GM23338 (cell line): ENCODE measurements at places on chromosomes 2 and 18.

DNA sequence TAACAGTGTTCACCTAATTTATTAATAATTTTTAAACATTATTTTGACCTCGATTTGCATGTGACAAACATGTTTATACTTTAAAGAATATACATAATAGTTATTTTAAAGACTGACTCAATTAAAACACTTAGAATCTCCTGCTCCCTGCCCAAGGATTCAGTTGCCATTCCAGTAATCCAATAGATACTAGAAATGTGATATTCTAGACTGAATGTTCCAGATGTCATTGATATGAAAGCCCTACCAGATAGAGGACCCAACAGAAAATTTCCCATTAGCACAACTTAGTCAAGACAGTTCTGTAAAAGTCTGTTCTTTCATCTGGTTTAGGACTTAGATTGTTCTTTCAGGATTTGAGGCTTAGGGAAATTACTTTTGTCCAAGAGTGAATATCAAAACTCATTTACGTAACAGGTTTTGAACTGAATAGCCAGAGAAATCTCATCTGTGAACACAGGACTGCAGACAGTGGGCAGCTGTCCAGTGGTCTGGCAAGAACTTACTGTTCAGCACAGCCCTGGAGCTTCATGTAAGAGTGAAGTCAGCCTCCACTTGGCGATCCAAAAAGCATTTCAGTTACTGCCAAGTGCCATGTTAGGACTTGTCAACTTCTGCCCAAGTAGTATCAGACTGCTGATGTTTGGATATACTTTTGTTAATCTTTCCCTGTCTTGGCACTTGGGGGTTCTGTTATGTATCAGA, 77.5 kb downstream of the OSBPL6 start:
- DNase-seq = no peak

- DNase-seq = peak; percentile 92
Measured at GRCh38 chr2:188303363-188304031, 11.8 kb downstream of the GULP1 start.

DNA sequence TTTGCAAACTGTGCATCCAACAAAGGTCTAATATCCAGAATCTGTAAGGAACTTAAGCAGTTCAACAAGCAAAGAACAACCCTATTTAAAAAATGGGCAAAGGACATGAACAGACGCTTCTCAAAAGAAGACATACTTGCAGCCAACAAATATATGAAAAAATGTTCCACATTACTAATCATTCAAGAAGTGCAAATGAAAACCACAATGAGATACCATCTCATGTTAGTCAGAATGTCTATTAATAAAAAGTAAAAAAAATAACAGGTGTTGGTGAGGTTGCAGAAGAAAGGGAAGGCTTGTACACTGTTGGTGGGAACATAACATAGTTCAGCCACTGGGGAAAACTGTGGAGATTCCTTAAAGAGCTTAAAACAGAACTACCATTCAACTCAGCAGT, 126.2 kb downstream of the NAT8 start:
- no peak for DNase-seq

GRCh38 chr2:38220164-38220563, 144.2 kb upstream of the CYP1B1 start:
- DNase-seq = no peak

- DNase-seq = no peak
Measured at GRCh38 chr18:45678850-45679249, 45.1 kb upstream of the SLC14A1 start.

GRCh38 chr2:197339496-197340220, 29.1 kb upstream of the ANKRD44 start:
- DNase-seq = no peak

GRCh38 chr2:174877301-174877700, 113.0 kb upstream of the CHRNA1 start:
- DNase-seq = no peak

DNA sequence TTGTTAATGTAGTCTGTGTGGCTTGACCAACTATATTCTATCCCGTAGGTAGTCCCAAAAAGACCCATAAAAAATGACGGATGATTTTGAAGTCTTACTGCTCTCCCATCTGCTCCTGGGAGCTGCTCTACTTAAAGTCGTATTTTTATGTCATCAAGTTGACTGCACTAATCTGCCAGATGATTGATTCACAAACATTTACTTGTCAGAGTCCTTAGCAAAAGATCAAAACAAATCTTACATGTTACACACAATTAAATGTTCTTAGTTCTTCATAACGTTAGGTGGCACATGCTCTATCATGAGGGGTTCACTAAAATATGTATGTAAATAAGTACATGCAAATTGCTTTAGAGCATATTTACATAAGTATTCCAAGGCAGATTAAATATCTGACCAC, 498.3 kb upstream of the LRRTM4 start:
- DNase-seq = no peak

- no peak for DNase-seq
Measured at GRCh38 chr2:47941936-47942335, 35.6 kb upstream of the FBXO11 start.

- no peak for DNase-seq
Measured at GRCh38 chr2:15868704-15869103, 71.6 kb upstream of the MYCN start.

DNA sequence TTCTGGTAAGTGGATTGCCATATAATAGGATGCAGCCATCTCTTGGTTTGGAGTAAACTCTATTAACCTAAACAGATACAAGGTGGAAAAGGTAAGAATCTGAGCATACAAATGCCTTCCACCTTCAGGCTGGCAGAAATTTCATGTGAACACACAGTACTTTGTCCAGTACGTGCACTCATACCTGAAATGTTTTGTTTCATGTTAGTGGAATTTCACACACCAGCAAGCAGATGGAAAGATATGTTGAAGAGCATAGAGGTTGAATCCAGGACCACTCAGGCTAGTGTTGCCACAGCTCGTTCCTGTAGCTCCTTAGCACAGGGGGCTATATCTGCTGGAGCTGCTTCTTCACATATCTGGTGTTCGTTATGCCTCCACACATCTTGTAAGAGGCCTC, 34.0 kb downstream of the CRIM1 start:
- no peak for DNase-seq

GRCh38 chr2:25964891-25965290, 17.4 kb downstream of the KIF3C start:
- no peak for DNase-seq

DNA sequence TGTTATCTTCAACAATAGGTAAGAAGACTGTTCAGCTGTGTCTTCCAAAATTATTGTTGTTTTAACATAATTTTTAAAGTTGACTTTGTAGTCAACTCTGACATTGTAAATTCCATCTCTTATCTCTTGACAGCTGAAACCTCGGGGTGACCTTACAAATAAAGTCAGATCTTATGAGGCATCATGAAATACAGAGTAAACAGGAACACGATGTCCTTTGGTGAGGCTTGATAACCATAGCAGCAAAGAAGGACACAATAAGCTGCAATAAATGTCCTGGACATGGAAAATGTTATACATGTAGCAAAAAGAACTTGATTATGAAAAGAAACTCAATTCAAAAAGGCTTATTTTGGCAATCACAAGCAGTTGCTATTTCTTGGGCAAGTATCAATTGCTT, 618.9 kb upstream of the SLC39A10 start:
- DNase-seq = no peak

DNA sequence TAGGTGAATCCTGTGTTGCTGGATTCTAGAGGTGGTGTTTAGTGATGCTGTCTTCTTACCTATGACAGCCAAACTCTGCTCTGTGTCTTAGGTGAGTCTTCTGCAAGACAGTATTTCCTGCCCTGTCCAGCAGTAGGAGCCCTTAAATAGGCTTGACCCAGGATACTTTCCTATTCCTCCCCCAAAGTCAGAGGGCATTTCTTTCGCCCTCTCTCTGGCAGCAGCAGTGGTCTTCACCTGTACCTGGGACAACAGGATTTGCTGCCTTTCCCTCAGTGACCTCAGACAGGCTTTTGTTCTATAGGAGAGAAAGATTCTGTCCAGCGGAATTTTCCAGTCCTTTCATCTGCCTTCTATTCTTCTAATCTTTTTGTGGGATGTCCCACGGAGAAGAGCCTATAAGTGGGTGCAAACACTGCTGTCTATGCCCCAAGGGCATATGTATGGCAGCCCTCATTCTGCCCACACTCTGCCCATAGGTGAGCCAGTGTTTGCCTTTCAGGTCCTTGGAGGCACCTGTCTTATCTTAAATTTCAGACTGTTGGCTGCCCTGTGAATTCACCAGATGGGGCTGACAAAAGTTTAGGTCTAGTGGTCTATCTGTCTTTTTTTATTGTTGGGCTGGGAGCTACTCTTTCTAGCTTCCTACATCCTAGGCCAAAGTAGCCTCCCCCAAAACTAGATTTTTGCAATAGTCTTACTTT, 177.3 kb upstream of the SPOPL start:
- DNase-seq = peak; percentile 28

DNA sequence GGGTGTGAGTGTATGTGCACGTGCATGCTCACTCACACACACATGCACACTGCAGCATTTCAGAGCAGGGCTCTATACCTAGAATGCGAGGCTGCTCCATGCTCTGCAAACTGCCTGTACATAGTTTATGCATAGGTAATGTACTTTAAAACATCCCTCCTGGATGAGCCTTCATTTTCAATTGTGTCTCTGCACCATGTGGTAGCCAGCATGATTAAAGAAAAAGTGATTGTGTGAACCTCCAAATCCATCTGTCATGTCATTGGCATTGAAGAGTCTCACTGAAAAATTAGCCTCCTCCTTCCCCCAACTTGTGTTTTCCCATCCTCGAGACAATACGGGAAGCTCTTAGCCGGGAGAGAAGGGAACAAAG, 120.9 kb upstream of the SPATS2L start:
- no peak for DNase-seq

- no peak for DNase-seq
Measured at GRCh38 chr18:54416436-54416835, 58.7 kb downstream of the C18orf54 start.

DNA sequence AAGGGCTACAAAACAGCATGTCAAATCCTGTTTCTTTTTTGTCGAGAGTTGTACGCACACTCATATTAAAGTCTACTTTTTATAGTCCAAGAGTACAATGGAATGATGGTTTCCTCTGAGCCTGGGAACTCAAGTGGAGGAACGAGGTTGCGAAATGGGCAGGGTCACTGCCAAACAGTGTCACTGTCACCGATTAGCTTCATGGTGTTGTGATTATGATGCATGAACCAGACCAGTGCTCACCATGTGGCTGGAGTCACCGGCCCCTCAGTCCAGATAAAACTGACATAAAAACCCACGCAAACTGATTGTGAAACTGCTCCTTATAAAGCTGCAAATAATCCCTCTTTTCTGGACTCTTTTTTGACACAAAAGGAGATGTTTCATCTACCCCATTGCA, 122.0 kb downstream of the COPS8 start:
- no peak for DNase-seq

- DNase-seq = no peak
Measured at GRCh38 chr18:29311580-29311979, 1134.7 kb upstream of the CDH2 start.

DNA sequence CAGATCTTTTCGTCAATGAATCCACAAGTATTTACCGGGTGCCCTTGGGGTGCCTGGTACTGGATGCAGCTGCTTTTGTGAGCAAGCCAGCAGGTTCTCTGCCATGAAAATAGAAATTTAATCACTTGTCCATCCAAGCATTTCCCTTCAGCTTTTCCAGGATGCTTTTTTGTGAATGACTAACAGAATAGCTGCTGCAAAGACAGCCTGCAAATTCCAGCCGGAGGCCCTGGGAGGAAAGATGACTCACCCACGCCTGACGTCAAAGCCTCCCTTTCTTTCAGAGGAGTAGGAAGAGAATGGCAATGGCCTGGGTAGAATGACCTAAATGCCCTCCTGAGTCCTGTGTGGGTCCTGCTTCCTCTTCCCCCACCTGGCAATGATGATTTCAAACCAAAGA, 111.9 kb downstream of the AP1S3 start:
- DNase-seq = peak; percentile 85

- DNase-seq = peak; percentile 76
Measured at GRCh38 chr2:237154082-237154638, 68.5 kb downstream of the COPS8 start.

GRCh38 chr2:157830266-157830665, 45.9 kb downstream of the ACVR1 start:
- no peak for DNase-seq

- no peak for DNase-seq
Measured at GRCh38 chr2:717661-718060, 40.5 kb upstream of the TMEM18 start.

GRCh38 chr18:79657342-79657996, 22.1 kb upstream of the CTDP1 start:
- peak; percentile 72 for DNase-seq

DNA sequence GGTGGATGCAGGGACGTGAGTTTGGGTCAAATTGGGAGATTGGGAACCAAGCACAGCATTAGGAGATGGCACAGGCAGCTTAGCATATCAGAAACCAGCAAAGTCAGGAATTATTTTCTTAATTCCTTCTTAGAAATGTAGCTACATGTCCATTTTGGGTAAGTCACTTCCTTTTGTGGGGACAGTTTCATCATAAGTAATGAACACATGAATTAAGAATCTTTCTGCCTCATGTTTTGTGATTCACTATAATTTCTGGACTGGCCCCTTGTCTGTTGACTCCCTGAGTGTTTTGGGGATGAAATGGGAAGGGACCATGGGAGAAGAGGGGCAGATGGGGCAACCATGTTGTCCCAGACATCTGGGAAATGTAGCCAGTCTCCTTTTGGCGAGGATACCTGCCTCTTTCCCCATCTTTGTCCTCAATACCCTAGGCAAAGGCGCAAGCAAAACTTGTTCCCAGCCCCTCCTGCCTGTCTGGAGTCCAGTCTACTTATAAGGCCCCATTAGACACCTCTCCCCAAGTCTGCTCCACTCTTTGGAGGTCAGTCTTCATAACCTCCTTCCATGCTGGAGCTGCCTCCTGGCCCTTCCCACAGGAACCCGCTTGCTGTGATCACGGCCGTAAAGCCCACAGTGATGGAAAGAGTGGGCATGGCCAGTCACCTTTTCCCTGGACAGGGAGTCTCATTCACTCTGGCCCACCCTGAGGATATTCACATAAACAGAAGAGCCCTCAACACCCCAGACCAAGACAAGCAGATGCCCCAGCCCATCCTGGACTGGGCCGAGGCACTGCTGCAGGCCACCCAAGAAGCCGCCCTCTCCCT, 25.7 kb downstream of the MTHFD2 start:
- DNase-seq = no peak

DNA sequence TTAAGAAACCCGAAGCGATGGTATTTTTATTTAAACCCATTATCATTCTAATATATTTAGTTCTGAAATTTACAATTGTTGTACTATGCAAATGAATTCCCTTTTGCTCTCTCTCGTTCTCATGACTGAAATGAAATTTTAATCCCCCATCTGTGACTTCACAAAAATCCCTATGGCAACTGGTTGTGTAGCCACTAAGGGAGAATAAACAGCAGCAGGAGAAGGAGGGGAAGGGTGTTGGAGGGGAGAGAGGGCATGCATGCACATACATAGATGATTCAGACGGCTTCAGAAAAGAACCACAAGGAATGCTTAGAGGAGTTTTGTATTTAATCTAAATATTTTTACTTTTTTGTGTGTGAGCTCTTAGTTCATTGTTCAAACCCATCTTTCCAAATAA, 36.8 kb downstream of the CPS1 start:
- DNase-seq = peak; percentile 33

GRCh38 chr2:28165087-28165635, 227.5 kb upstream of the FOSL2 start:
- DNase-seq = no peak

DNA sequence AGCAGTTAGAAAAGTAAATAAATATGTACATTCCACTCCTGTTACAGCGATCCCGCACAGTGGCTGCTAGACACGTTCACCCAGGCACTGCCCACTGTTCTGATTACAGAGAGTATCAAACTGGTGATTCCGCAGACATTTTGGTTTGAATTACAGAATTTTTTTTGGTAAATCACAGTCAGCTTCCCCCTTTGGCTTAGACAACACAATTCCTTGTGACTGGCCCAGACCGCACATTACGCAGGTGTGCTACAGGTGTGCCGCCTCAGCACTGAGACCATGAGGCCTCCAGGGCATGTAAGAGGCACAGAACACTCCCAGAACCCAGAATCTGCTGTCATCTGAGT, 112.3 kb downstream of the PXDN start:
- DNase-seq = no peak
